Stimulated activated CD8-positive, alpha-beta memory T cell treated with anti-CD3 and anti-CD28 coated beads, Interleukin-2, amount 100 ng/mL, for 48 hours (primary cell): ENCODE measurements at places on chromosomes 7 and 10.

DNA sequence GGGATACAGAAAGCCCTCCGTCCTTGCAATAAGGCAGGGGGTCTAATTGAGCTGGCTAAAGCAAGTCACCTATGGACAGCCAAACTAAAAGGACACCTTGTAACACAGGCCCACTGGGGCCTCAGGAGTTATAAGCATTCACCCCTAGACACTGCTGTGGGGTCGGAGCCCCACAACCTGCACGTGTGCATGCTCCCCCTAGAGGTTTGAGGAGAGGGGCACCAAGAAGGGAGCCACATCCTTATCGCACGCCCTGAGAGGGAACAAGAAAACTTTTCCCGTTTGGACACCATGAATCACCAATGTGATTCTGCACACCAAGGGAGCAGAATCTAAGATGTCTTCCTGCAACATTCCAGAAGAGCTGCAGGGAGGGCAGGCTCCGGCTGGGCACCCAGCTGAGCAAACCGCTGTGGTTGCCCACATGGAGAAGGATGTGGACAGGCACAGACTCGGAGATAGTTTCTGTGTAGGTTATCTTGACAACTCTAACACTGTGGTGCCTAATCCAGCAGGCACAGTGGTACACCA is 17.7 kb upstream of the TARP start:
- no peak for DNase-seq

GRCh38 chr7:33986951-33987947 is 81.9 kb downstream of the BMPER start:
- DNase-seq = no peak

GRCh38 chr7:105044449-105045070 is 30.6 kb downstream of the KMT2E start:
- DNase-seq = no peak

DNA sequence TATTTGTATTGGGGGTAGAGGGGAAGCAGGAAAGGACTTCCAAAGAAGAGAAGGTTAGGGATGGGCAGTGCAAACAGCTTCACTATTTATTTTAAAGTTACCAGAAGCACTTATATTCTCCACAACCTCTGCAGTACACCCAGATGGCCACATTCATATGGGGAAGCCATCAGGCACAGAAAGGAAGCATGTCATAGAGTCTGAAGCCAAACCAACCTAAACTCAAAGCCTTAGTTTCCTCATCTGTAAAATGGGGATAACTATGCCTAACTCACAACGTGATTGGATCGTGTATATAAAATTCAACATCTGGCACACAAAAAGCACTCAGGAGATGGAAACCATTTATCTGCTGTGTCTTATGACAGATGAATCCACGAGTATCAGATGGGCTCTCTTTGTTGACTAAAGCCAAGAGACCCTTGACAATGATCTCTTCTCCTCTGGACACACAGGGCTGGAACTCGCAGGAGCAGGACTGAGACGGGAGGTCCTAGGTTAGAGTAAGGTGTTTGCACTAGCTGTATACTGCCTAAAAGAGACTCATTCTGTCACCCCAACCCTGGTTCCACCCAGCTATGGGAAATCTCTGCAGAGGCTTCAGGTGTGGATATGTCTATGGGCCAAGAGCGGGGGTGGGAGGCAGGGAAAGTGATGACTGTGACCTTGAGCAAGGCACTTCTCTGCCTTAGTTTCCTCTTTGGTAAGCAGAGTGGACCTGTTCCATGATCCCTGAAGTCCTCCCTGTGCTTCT is 1.8 kb downstream of the KIAA1549 start:
- DNase-seq = no peak

DNA sequence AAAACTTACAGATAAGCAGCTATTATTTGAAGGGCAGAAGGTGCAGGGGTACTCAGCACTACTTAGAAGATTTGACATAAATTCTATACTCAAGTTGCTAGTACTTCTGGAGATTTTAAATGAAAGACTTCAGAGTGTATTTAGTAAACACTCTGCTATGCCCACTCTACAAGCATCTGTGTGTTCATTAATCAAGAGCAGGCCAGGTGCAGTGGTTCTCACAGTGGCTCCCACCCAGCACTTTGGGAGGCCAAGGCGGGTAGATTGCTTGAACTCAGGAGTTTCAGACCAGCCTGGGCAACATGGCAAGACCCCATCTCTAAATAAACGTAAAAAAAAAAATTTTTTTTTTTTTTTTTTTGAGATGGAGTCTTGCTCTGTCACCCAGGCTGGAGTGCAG is 38.9 kb upstream of the TOMM7 start:
- DNase-seq = no peak

GRCh38 chr7:69577221-69577620 is 21.1 kb upstream of the AUTS2 start:
- DNase-seq = no peak

DNA sequence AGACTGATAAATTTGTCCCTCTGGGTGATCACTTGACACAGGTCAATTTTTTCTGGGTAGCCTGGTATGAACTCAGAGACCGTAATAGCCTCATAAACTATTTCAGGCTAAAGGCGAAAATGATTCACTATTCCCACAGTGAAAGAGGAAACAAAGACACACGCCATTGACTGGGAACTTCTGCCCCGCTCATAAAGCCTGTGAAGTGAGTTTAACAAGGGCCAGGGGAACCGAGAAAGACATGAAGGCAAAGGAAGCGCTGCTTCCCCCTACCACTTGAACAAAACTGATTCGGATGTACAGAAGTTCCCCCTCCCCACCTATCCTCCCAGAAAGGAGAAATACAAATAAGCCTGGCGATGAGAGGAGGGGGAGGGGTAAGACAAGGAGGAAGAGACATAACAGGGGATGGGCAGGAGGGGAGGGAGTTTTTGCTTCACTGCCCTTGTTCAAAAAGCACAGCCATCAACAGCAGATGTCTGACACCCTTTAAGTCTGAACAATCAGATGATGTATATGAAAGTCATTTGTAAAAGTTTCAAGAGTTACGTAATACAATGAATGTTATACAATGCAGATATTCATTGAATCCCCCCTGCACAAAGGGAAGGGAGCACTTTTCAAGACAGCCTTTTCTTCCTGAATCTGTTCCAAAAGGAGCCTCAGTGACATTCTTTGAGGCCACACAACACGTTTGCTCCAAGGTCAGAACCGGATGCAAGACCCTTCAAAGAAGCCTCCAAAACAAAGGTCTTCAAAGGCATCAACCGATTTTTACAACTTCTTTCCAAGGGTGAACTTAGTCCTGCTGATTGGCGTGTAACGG is 734 bp downstream of the ABCB4 start:
- DNase-seq = no peak

GRCh38 chr7:73730485-73730884 is 8.1 kb downstream of the ABHD11 start:
- no peak for DNase-seq

DNA sequence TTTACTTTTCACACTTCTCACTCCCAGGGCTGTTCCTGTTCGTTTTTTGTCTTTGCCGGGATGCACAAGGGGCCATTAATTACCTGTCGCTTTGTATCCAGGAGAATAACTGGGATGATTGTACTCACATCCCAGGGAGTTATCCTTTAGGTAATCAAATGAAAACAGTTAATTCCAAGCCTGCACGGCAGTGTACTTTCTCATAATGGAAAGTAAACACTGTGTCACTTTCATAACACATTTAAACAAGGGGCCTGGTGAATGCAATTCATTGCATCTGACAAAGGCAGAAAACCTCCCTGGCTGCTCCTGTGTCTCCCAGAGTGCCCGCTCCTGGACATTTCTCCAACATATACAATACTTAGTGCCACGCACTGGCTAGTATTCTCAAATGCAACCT is 138.7 kb upstream of the CELF2 start:
- no peak for DNase-seq

- DNase-seq = no peak
These were observed 58.7 kb upstream of the ANTXRL start for GRCh38 chr10:46227936-46228562.

GRCh38 chr7:66187905-66188304 is 17.2 kb upstream of the TPST1 start:
- DNase-seq = no peak

DNA sequence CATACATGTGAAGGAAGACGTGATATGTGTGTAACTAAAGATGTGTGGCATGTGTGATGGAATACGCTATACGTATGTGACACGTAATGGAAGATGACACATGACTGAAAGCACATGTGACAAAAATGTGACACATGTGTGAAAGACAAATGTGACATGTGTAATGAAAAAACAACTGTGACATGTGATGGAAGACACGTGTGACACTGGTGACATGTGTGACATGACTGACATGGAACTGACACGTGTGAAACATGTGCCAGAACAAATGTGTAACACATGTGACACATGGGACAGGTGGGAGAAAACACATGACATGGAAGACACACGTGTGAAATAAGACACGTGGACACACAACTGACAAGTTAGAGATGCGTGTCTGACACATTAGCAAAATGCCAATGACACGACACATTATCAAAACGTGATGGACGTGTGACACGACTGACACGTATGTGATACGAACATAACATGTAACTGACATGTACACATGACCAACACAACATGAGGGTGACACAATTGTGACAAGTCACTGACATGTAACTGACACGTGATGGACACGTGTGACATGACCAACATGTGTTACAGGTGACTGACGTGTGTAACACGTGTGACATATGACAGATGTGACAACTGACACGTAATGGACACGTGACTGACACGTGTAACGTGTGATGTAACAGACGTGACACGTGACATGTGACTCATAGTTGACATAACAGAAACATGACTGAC is 24.4 kb downstream of the CRPPA start:
- no peak for DNase-seq

- DNase-seq = no peak
These were observed 27.2 kb downstream of the EZH2 start for GRCh38 chr7:148856891-148857290.

DNA sequence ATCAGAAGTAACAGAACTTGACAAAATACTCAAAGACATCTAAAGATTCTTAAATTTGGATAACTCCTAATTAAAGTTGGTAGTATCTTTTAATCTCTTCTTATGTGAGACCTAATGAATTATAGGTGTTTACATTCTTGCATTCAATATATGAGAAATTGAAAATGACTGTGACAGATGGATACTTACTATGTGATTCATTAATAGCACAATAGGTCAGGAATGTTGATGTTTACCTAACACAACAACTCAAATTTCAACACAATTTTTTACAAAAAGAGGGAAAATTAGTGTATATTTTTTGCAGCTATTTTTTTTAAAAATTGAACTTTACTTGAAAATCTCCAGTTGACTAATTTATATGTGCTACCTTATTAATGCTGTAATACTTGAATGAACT is 31.7 kb upstream of the MCU start:
- DNase-seq = no peak

- no peak for DNase-seq
These were observed 22.5 kb downstream of the TRDMT1 start for GRCh38 chr10:17179002-17179401.

DNA sequence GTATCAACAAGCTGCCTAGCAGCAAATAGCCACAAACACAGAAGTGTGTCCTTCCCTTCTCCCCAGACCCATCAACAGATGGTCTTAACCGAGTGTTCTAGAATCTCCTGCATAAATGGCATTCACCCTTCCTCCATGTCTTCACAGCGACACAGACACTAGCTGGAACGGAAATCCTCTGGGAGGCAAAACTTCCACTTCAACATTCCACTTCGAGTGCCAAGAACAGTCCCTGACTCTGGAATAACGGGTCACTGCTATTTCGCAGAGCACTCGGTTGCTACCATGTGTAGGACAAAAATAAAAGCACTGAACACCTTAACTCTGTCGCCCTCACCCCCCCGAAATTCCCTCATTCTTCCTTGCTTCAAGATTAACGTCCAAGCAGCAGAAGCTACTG is 65.1 kb downstream of the SFMBT2 start:
- DNase-seq = no peak

GRCh38 chr7:7803715-7804178 is 85.3 kb upstream of the RPA3 start:
- DNase-seq = no peak

DNA sequence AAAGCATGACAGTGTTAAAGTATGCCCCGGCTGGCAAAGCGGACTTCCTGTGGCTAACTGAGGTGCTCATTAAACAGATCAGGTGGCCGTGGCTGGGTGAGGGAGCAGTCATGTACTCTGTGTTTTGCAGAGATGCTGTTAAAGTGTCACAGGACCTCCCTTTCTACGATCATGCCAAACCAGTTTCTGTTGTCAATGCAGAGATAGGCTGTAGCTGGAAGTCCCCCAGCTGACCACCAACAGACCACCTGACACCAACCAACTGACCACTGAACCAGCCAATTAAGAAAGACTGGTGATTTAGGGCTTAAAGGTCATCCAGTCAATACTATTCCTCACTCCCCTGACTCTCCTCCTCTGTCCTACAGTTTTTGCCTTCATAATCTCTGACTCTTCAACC is 431.1 kb upstream of the LRGUK start:
- no peak for DNase-seq

GRCh38 chr10:3115685-3116084 is 48.3 kb downstream of the PFKP start:
- no peak for DNase-seq

DNA sequence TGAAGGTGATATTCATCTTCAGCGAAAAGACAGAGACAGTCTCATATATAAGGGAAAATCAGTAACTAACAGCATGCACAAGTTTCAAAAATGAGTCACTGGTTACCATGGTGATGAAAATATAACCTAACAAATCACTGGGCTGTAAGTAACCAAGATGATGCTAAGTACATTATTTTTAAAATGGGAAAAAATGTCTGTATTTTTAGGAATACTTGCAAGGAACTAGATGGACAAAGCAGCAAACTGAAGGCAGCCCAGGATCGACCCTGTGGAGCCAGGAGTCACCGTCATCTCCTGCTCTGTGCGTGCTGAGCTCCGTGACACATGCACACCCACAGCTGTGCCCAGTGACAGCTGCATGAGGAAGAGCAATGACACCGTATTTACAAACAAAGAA is 137.3 kb downstream of the ELMO1 start:
- no peak for DNase-seq

DNA sequence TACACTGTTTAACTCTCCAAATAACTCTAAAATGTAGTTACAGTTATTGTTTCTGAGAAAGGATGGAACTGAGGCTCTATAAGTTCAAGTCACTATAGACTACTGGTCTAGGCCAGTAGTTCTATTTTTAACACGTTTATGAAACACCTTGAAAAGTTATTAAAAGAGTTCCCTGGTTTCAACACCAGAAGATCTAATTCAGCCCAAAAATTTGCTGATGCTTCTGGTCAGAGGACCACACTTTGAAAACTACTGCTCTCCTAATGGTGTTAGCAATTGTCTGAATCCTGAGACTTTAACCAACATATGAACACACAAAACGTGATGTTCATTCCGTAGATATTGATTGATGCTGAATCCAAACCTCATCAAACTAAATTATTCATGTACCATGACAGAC is 658.6 kb upstream of the STEAP1 start:
- no peak for DNase-seq

DNA sequence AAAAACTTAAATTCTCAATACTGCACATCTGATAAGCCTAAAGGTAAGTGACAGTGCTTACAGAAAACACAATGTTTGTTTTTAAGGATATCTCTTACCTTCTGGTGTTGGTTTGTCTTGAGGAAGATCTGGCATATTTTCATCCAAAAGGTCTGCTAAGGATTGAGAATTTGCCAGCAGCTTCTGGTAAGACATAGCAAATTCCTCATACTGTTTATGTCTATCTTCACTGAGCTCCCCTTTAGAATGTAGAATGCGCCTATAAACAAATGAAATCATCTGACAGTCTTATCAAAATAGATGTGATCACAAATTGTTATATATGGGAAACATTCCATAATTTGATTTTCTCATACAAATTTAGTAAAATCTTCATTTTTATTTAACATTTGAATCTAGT is 28.7 kb downstream of the UPF2 start:
- DNase-seq = no peak
